ENCODE measurements at places on chromosomes 3 and 15.

DNA sequence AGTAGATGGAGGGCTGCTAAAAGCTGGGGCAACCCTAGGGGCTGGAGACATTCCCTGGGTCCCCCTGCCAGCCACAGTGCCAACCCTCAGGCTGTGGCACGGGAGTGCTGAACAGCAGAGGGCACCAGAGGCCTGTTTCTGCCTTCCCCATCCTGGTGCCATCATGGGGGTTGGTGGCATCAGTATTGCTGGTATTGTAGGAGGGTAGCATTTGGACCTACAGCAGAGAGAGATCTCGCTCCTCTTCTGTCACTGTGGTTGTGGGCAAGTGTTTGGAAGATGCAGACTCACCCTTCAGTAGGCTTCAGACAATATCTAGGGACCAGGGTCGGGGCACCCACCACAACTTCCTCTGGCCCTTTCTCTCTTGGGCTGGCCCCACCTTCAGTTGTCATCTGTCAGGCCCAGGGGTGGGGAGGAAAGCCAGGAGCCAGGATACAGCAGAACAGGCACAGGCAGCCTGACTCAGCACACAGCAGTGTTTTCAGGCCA lies 123.5 kb downstream of the RPLP1 start:
- DNase-seq = peak; percentile 51

DNA sequence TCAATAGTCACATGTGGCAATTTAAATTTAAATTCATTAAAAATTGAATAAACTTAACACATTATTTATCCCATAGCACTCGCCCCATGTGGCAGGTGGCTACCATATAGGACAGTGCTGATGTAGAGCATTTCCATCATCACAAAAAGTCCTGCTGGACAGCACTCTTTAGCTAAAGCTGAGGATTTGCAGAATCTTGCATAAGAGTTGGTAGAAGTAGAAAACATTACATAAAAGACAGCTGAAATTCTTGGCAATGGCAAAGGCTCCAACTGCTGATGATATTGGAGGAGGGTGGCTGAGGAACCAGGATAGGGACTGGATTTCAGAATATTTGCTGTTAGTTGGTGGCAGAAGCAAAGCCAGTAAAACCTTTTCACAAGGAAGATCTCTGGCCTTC lies 230.7 kb upstream of the SATB1 start:
- DNase-seq = no peak

- DNase-seq = no peak
Observed at GRCh38 chr15:92130244-92130643, 263.4 kb upstream of the ST8SIA2 start.

DNA sequence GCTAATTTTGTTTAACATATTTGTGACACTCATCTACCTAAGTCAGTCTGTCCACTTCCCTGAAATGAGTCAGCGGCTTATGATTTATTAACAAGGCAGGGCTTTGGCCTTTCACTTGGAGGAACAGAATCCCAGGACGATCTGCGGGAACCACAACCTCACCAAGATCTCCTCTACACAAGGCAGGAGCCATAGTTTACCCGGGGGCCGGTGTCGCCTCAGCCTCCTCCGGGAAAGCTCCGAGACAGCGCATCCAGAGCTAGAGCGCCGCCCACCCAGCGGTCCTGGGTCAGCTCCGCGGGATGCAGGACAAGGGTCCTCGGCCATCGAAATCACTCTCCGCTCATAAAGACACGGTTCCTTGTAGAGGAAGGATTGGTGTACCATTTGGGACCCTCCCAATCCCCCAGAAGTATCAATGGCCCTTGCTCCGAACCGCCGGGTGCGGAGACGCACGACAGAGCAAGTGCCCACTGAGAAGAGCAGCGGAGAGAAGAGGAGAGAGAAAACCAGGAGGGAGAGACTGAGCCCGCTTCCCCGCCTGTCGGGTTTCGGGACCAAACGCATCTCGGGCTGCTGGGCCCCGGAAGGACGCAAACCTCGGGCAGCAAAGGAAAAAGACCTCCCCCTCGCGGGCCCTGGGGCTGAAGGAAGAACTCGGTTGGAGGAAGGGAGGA lies 13.1 kb upstream of the ALCAM start:
- peak; percentile 63 for DNase-seq

DNA sequence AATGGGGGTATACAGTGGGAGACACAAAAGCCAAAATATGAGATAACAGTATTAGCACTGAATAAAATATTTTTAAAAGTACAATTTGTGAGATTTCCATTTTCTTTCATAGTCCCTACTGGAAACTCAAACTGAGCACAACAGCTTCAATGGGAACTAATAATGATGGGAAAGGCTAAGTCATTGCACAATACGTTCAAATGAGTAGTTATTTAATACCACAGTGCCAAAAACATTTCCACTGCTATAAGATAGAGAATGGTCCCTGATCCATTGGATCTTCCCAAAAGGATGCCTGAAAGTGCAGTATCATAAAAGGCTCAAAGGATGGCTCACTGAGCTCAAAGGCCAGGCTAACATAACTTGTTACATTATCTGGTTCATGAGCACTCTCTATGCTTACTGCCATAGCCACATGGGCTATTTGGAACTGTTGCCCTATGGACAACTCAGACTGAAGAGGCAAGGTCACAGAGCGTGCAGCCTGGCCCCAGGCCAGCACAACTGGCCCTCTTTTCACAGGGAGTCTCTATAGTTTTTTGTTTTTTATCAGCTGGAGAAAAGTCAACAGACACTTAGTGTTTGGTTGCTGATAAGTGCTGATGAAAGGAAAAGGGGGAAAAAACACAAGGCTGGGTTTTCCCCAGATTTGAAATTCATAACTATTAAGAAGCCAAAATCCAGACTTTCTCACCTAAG lies 54.1 kb upstream of the PPIB start:
- DNase-seq = no peak

- DNase-seq = no peak
Observed at GRCh38 chr3:26132942-26133341, 343.1 kb downstream of the OXSM start.

DNA sequence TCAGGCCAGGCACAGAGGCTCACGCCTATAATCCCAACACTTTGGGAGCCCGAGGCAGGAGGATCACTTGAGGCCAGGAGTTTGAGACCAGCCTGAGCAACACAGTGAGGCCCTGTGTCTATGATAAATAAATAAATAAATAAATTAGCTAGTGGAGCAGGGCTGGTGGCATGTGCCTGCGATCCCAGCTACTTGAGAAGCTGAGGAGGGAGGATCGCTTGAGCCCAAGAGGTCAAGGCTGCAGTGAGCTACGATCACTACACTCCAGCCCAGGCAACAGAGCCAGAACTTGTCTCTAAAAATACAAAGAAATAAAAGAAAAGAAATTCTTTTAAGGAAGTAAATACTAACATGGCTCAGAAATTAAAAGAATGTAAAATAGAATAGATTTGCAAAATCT lies 91.8 kb downstream of the LIPC start:
- no peak for DNase-seq

- DNase-seq = no peak
Observed at GRCh38 chr3:194492001-194492400, 5.2 kb upstream of the ATP13A3 start.

GRCh38 chr3:104397713-104398112 lies 969.0 kb upstream of the ALCAM start:
- DNase-seq = no peak

- no peak for DNase-seq
Observed at GRCh38 chr15:50906954-50907600, 1.4 kb upstream of the AP4E1 start.

DNA sequence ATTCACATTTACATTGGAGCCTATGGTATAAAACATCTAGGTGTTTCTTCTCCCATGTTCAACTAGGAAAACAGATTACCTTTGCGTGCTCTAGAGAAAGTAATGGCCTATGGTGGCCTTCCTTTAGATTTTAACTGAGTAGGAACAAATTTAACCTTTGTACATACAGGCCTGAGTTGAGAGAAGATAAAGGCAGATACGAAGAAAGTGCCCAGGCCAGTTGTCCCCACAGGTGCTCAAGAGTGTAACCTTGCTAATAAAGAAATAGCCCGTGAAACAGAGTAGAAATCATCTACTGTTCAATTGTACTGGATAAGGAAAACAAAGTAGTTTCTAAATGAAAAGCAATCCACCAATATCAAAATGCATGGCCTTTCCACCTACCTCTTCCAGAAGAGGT lies 6.8 kb upstream of the TSC22D2 start:
- no peak for DNase-seq

GRCh38 chr15:49023354-49023753 lies 22.9 kb downstream of the SECISBP2L start:
- DNase-seq = no peak

GRCh38 chr3:111012388-111013248 lies 59.0 kb upstream of the NECTIN3 start:
- DNase-seq = peak; percentile 54

DNA sequence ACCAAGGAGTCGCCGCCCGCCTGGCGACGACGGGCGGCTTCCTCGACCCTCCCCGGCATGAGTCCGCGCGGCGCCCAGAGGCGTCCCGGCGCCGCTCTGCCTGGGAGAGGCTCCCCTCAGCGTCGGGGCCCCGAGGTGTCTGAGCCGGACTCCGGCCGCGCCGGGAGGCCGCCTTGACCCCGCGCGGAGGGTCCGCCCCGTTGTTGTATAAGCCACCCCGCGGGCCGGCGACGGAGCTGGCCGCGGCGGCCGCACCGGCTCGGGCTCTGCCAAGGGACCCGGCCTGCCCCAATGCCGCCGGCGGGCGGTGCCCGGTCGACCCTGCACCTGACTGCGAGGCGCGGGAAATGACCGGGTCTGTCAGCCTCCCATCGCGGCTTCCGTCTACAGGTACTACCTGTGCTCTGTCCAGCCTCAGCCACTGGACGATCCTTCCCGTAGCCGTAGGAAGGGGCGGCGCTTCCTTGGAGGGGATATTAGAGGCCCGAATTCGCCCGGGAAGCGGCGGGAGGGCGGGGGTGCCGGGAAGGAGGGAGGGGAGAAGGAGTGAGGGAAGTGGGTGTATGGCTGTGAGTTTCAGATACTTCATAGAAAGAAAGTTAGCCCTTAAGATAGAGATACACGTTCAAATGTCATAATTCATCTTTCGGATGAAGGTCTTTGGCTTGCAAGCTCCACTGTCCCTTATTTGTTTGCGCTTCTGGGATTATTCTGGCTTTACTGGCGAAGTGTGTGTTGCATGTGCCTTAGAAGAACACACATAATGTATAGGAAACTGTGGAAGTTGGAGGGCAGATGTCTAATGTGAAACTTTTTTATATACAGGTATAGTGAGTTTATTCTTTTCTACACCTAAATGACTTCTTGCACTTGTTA lies 620 bp downstream of the ABHD5 start:
- peak; percentile 87 for DNase-seq

DNA sequence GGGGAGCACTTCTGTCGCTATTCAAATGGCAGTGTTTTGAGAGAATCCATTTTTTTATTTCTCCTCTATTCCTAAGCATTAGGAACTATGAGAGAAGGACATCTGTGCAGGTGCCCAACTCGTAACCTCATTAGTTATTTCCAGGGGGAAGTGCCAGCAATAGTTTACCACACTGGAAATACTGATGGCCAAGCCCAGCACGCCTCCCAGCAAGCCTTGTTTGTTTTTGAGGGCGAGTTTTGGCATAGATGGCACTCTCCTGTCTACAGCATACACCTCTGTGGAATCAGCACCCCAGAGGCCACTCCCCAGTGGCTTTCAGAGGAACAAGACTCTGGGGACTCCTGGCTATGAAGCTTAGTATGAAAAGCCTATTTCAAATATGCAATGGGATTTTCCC lies 36.6 kb downstream of the FAN1 start:
- no peak for DNase-seq

DNA sequence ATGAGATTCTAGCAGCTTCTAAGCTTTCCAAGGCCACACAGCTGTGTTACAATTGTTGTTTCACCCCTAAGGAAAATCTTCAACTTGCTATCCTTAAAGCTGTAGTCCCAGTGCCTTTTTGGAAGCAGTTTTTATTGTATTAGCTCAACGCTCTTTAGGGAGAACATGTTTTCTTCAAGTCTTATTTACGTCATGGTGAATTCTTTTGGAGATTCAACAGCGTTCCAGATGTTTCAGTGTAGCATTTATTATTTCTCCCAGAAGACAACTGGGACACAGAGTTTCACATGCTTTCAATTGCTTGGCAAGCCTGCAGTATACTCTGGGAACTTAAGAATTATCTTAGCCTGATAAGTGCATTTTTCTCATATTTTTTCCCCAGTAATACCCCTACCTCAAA lies 888.3 kb downstream of the PLOD2 start:
- DNase-seq = no peak

DNA sequence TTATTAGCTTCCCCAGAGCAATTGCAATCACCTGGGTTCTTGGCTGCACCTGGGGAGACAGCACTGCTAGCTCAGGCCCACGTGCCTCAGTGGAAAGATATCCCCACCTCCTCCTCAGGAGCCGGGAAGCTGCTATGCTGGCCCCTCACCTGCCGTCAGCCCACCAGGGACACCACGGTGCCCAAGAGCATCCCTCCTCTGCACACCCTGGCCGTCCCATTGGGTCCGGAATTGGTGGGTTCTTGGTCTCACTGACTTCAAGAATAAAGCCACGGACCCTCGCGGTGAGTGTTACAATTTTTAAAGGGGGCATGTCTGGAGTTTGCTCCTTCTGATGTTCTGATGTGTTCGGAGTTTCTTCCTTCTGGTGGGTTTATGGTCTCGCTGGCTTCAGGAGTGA lies 72.3 kb upstream of the MEF2A start:
- DNase-seq = no peak

- DNase-seq = no peak
Observed at GRCh38 chr15:52005748-52006701, 13.0 kb upstream of the MAPK6 start.

GRCh38 chr3:55524565-55525244 lies 37.6 kb upstream of the WNT5A start:
- DNase-seq = no peak

GRCh38 chr3:5560199-5560598 lies 372.7 kb downstream of the EDEM1 start:
- DNase-seq = no peak

DNA sequence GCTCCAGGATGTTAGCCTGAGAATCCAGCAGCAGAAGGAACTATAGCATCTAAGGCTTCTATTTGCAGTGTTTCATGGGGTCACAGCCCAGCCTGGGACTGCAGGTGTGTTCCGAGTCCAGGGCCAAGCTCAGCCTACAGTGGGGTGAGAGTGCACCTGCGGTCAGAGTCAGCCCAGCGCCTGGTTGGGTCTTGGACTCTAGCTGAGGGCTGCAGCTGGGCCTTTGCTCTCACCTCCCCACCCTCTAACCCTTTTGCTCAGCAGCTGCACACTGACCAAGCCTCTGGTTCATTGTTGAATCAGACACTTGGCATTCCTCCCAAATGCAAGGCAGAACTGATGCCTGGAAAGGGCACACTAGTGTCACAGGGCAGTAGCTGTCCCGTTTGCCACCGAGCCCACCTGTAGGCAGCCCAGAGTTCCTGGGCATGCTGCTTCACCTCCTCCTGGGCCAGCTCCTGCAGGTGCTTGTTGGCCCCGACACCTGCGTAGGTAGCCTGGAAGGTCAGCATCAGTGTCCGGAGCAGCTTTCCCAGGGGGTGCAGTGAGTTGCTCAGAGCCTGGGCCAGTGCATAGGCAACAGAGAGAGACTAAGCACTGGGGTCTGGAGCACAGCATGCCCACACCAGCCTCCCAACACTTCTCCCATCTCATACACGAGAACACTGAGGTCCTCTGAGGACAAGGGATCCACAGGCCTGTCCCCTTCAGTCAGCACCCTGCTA lies 17.5 kb downstream of the ALS2CL start:
- DNase-seq = no peak

Data from H9 (cell line).